Trophoblast cell (in vitro differentiated cells and primary cell): ENCODE measurements at places on chromosomes 1 and 21.

DNA sequence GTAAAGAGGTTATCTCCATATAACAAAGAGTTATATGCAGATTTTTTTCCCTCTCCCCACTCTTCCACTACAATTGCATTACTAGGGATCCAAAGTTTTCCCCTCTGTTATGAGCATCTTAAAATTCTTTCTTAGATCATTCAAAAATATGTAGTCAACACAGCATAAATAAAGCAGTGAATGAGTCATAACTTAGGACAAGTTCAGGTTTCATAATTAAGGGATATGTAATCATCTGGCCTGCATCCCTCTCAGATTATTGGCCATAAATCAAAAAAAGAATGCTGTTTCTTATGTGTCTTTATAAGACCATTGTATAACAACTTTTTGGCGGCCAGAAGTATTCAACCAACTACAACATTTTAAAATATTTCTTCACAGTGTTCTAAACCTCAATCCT is 1526.1 kb downstream of the KCNT2 start:
- no peaks in the 10 kb centered on the region for H3K27me3 ChIP-seq
- H3K27ac ChIP-seq, result no peak overlapping the region
- no peaks in the 10 kb centered on the region for H3K36me3 ChIP-seq
- no peak for DNase-seq
- no peaks in the 10 kb centered on the region for H3K4me1 ChIP-seq

DNA sequence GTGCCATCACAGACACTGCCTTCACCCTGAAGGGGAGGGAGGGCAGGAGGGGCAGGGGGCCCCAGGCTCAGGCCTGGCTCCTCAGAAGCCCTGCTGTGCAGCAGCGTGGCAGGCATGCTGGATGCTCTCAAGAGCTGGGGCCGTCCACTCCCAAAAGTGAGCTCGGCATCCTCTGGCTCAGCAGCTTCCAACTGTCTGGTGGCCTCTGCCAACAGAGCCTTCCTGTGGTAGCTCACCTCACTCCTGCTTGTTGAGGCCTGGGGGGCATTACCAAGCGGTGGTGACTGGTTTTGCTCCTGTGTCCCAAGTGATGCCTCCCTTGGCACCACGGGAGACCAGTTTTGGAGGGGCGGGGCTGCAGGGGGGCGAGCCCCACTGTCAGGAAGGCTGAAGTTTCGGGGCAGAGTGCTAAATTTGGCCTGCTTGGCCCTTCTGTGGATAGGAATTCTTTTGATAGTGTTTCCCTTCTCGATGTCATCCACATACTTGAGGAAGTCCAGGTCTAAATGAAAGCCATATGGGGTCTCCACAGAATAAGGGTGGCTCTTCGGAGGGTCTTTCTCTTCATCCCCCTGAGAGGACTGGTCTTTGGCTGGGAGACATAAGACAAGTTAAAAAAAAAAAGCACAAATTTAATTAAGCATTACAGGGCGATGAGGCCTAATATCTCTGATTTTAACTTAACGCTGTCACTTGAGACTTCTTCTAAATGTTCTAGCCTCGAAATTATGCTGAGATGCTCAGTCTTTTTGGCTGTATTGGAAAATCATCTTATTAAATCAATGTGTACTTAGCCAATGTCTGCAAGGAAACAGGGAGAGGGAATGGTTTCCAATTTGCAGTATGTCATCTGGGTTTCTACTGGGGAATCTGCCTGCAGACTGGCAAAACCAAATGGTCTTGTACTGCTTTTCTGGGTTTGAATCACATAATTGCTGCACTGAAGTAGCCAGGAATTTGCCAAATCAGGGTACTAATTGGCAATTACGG is 44.4 kb downstream of the KANK4 start:
- H3K27ac ChIP-seq, result no peak overlapping the region
- DNase-seq, result no peak
- H3K4me3 ChIP-seq, result no peak overlapping the region
- H3K27me3 ChIP-seq, result no peaks in the 10 kb centered on the region
- H3K4me1 ChIP-seq, result peaks cover 8% of the 10 kb centered on the region

DNA sequence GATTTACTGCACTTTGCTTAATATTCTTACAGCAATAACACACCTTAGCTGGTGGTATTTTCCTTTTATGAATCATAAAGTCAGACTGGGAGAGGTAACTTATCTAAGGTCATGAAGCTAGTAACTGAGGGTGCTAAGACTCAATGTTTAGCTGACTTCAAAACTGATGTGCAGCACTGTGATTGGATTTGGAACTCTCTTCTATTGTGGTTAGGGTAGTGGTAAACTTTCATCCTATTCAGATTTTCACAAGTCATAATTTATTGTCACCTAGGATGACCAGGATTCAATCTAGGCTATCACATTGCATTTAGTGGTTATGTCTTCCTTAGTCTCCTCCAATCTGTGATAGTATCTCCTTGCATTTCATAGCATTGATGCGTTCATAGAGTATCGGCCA is 18.9 kb downstream of the EPB41 start:
- H3K27ac ChIP-seq, result no peak overlapping the region
- no peaks in the 10 kb centered on the region for H3K27me3 ChIP-seq
- H3K4me3 ChIP-seq, result no peak overlapping the region
- no peaks in the 10 kb centered on the region for H3K4me1 ChIP-seq

DNA sequence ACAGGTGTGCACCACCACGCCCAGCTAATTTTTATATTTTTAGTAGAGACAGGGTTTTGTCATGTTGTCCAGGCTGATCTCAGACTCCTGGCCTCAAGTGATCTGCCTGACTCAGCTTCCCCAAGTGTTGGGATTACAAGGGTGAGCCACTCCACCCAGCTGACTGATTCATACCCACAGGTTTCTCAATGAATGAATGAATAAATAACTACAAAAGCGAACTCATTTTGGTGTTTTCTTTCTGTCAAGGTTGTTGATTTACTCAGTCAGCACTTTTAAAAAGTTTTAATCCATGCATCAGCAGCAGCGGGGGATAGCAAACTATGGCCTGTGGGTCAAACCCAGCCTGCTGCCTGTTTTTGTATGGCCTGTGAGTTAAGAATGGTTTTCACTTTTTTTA is 217.5 kb downstream of the FAF1 start:
- H3K27ac ChIP-seq, result no peak overlapping the region
- H3K36me3 ChIP-seq, result peaks cover 10% of the 10 kb centered on the region
- no peaks in the 10 kb centered on the region for H3K27me3 ChIP-seq
- no peak for DNase-seq

DNA sequence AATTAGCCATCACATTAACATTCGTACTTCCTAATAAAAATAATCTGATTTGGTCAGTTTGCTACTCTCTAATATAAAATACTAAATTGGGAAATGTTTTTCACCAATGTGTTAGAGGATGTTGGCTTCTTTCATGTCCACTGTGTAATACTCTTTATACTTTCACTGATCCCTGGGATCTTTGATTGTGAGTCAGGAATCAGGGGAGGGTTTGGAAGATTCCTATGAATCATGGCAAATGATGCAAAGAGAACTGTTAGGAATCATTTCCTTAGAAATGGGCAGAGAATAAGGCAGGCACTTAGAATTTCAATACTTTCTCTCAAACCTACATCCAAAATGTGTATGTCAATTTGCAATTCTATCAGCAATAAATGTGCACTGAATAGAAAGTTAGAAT is 31.0 kb downstream of the KRTAP24-1 start:
- H3K36me3 ChIP-seq, result no peaks in the 10 kb centered on the region
- no peak overlapping the region for H3K4me3 ChIP-seq
- no peaks in the 10 kb centered on the region for H3K4me1 ChIP-seq
- DNase-seq, result no peak

DNA sequence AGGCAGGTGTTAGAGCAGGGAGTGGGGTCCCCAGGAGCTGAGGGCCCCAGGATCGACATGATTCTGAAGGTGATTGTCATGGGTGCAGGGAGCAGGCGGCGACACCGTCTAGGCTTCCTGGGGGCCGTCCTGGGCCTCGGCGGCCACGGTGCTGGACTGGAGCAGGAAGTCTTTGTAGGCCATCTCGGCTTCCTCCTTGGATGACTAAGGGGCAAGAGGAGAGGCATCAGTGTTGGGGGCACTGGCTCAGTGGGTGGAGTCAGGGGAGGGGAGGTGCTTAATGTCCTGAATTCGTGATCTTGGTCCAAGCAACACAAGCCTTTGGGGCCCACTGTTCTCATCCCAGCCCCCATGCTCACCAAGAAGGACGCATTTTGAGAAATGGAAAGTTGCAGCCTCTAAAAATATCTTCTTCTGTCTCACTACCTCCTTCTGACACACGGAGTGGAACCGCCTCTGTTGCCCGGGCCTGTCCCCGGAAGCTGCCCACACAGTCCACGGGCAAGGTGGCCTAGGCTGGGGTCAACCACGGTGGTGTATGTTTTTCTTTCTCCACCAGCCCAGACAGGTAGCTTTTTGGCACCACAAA is 8.6 kb upstream of the FCMR start:
- DNase-seq, result no peak
- H3K27ac ChIP-seq, result no peak overlapping the region
- no peaks in the 10 kb centered on the region for H3K4me1 ChIP-seq
- no peak overlapping the region for H3K4me3 ChIP-seq
- H3K36me3 ChIP-seq, result no peaks in the 10 kb centered on the region
- H3K27me3 ChIP-seq, result no peaks in the 10 kb centered on the region

DNA sequence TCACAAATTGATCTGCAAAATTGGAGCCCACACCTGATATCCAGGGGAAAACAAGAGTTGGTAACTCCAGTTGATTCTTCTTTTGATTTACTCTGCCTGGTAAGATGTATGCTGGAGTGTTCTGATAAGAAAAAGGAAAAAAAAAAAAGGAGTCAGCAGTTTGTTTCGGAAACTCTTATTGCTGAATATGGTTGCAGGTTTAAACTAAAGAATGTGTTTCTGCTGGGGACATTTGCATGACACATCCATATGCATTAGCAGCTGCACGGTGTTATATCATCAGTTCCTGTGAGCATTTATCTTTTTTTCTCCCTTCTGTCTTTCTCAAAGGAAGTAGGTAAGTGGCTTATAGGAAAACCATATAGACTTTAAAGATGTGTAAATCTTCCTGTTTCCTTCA is 418.5 kb upstream of the ESRRG start:
- no peak overlapping the region for H3K4me3 ChIP-seq
- no peak overlapping the region for H3K27ac ChIP-seq
- no peaks in the 10 kb centered on the region for H3K36me3 ChIP-seq
- no peak for DNase-seq
- H3K4me1 ChIP-seq, result peaks cover 4% of the 10 kb centered on the region
- H3K27me3 ChIP-seq, result peaks cover 41% of the 10 kb centered on the region

DNA sequence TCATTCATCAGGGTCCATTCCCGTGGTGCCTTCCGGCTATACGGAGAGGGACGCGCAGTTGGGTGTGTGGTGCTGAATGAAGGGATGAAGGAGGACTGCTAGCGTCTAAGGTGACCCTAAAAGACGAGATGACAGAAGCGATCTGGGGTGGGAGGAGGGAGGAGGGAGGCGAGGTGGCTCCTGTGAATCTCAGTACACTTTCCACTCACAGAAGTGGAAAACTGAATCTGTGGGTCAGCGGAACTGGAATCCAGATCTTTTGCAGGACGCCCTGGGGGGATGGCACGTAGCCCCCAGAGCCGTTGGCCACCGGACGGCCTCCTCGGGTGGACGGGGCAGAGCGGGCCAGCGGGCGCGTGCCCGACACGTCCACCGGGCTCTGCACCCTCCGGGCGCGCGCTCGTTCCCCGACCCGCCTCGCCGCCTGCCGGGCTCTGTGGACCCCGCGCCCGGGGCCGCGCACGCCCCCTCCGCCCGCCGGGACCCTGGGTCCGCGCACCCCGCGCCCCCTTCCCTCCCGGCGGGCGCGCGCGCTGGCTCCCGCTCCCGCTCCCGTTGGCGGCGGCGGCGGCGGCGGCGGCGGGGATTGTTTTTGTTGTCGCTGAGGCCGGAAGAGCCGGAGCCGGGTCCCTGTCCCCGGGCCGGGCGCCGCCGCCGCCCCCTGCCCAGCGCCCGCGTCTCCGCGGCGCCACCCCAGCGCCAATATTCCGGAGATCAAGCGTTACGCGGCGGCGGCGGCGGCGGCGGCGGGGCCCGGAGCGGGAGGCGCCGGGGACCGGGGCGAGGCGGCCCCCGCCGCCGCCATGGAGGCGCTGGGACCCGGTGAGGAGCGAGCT is at the start of gene AGO4:
TSS of gene AGO4 (plus strand) at position 403 of the 836 bp plus-strand sequence. CDS start at position 804, 401 bp downstream.
- no peaks in the 10 kb centered on the region for H3K36me3 ChIP-seq
- H3K4me1 ChIP-seq, result no peaks in the 10 kb centered on the region
- DNase-seq, result peak; percentile 40
- no peaks in the 10 kb centered on the region for H3K27me3 ChIP-seq
- peak within 1 kb of the TSS; percentile 87 for H3K27ac ChIP-seq

DNA sequence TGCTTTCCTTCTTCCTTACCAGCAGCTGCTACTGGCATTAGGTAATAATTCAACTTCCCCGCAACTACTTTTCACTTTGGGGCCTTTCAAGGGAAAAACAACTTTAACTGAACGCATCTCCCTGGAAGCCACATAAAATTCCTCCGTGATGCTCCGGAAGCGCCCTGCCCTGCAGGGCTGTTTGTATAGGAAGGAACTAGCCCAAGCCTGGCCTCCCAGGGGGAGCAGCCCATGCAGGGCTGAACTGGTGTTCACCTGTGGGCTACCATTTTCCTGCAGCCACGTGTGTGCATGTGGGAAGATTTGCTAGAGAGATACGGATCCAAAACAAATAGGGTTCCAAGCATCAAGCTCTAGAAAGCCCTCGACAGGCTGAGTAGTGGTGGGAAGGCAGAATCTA is 14.4 kb downstream of the CLDN14 start:
- no peaks in the 10 kb centered on the region for H3K36me3 ChIP-seq
- H3K27me3 ChIP-seq, result no peaks in the 10 kb centered on the region
- no peaks in the 10 kb centered on the region for H3K4me1 ChIP-seq
- no peak overlapping the region for H3K4me3 ChIP-seq
- H3K27ac ChIP-seq, result no peak overlapping the region
- no peak for DNase-seq
